ENCODE measurements at places on chromosomes 7 and 10.
A peak's percentile ranks its signal among the peaks of the same experiment; 100 is the strongest.

DNA sequence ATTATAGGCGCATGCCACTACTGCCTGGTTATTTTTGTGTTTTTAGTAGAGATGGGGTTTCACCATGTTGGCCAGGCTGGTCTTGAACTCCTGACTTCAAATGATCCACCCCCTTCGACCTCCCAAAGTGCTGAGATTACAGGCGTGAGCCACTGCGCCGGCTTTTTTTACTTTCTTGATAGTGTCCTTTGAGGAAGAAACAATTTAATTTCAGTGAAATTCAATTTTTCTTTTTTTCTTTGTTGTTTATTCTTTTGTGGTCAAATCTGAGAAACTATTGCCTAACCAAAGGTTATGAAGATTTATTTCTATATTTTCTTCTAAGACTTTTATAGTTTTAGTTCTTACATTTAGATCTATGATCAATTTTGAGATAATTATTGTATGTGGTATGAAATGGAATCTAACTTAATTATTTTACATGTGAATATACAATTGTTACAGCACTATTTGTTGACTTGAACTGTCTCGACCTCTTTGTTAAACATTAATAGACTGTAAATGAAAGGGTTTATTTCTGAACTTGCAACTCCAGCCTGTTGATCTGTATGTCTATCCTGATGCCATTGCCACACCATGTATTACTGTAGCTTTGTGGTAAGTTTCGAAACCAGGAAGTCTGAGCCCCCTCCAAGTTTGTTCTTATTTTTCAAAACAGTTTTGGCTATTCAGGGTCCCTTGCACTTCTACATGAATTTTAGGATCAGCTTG, 19.8 kb upstream of the RASSF4 start:
- no peak for DNase-seq

- no peak for DNase-seq
These were observed 210.3 kb upstream of the TCF7L2 start for GRCh38 chr10:112739592-112740353.

- no peak for DNase-seq
These were observed 33.3 kb upstream of the TES start for GRCh38 chr7:116177009-116177408.

- DNase-seq: no peak
These were observed 7.2 kb upstream of the LAMTOR4 start for GRCh38 chr7:100141555-100141949.

DNA sequence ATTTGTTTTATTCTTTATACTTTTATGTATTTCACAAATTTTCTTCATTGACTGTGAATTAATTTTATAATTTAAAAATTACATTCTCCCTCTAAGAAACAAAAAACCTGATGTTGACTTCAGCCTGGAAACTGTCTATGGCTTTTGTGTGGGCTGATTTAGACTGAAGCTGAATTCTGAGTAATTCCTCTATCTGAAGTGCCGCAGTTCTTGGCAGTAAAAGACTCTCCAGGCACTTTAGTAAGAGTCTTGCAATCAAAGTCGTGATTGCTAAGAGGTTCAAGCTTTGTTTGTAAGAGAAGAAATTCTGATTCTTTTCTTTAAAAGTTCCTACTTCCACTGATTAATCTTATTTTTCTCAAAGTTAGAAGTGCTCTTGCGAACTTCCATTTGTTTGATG, 3.4 kb upstream of the CEP41 start:
- DNase-seq: no peak

DNA sequence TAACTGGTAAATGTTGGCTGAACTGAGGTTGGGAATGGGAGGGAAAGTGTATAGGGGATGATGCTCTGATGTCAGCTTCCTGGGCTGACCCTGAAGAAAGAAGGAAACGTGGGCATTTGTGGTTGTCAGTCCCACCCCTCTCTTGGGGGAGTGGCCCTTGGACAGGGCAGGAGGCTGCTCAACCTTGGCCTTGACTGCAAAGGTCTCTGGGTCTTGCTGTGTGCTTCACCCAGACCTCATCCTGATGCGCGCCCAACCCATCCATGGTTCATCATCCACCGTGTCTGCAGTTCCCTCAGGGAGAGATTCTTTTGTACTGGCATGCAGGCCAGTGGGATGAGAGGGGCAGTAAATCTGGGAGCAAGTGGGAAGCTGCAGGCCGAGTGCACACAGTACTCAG, 4.7 kb upstream of the ZYX start:
- no peak for DNase-seq

- peak; percentile 12 for DNase-seq
These were observed 35.3 kb downstream of the AMZ1 start for GRCh38 chr7:2723138-2723850.

DNA sequence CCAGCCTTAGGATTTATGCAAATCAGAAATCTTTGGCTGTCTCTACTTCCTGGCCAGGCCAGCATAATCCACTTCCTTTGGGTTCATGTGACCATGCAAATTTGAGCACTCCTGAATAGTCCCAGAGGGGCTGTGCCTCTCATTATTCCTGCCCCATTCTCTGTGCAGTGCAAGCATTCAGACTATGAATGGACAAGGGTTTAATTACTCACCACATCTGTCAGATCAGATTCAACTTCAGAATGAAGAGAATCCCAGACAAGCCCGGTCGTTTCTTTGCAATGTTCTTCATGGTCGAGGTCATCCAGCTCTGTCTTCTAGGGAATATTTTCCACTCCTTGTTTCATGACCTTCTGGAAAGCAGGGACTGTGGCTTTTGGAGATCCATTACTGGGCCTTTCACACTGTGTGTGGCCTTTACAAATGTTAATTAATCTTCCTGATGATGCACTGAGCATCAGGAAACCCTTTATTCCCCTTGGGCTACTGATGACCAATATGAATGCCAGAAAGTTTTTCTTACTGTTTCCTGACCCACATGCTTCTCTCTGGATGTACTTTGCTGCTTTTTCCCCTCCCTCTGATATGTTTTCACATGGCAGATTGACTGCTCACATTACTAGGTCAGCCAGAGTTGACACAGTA, 217.6 kb upstream of the TCF7L2 start:
- DNase-seq: no peak

DNA sequence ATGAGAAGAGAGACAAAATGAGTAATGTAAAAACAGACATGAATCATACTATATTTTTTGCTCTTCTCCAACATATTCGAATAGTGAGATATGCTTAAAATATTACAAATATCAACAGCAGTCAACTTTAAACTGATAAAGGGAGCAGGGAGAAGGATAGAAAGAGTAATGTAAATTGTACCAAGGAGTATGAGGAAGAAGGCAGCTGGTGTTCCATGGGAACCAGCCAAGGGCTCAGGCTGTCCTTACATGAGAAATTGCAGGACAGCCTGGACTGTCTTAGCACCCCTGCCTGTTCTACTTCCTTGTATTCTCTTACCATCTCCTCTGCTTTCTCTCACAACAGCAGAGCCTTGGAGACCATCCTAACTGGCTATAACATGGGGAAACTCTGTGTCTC, 128.7 kb downstream of the TSPAN12 start:
- no peak for DNase-seq

GRCh38 chr10:71769279-71769823, 4.0 kb downstream of the VSIR start:
- no peak for DNase-seq

DNA sequence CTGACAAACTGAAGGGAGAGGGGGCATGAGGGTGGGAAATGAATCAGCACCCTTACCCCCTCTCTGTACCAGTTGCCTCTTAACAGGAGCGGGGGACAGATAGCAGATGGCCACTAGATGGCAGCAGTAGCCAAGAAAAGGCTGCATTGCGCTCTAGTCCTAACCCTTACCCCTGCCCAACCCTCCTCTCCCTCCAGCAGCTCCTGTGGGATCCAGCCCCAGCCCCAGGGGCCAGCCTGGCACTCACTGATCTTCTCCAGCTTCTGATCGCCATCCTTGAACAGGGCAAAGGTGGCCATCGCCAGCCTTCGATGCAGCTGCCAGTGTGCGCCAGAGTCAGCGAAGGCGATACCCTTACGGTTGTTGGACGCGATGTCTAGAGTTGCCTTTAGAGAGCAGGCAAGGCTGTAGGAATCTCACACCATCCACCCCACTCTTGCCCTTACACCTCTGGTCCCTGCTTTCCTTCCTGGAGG, 2.2 kb downstream of the CYP17A1 start:
- peak; percentile 86 for DNase-seq

GRCh38 chr7:55484834-55485233, 87.5 kb downstream of the VOPP1 start:
- no peak for DNase-seq

- no peak for DNase-seq
These were observed 125.2 kb upstream of the STEAP4 start for GRCh38 chr7:88431882-88432281.

GRCh38 chr10:12420530-12421120, 71.3 kb downstream of the CAMK1D start:
- no peak for DNase-seq

DNA sequence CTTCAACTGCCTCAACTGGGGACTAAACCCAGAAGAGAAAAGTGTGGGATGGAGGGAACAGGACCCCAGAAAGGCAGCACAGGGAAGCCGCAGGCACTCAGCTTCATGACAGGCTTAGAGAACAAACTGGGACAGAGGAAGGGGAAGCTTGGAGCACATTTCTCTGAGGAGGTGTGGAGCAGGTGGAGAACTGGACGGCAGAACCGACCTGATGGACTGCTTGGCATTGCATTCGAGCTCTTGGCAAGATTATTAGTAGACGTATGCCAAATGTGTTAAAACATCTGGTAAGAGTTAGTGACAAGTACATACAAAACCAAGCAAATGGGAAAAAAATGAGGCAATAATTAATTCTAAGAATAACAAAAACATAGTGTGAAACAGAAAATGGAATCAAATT, 335.7 kb downstream of the SFMBT2 start:
- DNase-seq: no peak

- DNase-seq: no peak
These were observed 369.9 kb upstream of the KCND2 start for GRCh38 chr7:119903085-119903484.

- DNase-seq: no peak
These were observed 84.4 kb downstream of the LRRC4 start for GRCh38 chr7:127946847-127947246.

- no peak for DNase-seq
These were observed 67.8 kb downstream of the CTBP2 start for GRCh38 chr10:125092564-125093031.

DNA sequence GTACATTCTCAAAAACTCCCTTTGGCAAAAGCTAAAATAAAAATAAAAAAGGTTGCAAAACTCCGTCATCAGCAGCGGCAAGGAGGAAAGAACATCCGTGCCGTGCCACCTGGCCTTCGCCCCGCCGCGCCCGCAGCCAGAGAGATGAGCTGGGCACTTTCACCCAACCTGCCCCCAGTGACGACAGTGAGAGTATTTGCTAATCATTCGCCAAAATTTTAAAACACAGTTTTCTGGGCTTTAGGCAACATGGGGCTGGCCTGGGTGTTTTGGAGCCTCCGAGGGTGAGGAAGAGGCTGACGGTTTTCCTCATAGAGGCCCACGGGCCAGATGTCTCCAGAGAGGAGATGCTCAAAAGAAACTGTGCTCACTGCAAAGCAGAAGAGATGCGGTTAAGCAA, 128.2 kb downstream of the PRKAG2 start:
- no peak for DNase-seq

GRCh38 chr7:67549126-67549525, 552.5 kb downstream of the TYW1 start:
- no peak for DNase-seq

GRCh38 chr7:2512179-2512661, 7.4 kb upstream of the LFNG start:
- no peak for DNase-seq

GRCh38 chr7:129366-130221, 62.8 kb upstream of the FAM20C start:
- DNase-seq: no peak

DNA sequence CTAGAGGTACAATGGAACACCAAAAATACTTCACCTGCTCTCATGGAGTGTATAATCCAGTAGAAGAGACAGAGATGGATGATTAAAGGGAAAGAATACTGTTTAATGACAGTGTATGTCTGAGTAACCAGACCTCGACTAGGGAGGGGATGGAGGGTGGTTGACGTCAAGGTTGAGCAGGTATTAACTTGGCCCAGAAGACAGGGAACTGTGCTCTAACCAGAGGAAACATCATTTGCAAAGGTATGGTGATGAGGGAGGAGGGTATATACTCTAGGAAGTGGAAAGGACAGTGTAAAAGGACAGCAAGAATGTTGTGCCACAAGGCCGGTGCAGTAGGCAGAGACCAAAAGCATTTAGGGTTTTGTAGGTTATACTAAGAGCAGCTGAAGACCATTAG, 2.9 kb downstream of the MIOS start:
- no peak for DNase-seq

GRCh38 chr10:133294189-133294588, 14.5 kb downstream of the TUBGCP2 start:
- no peak for DNase-seq

DNA sequence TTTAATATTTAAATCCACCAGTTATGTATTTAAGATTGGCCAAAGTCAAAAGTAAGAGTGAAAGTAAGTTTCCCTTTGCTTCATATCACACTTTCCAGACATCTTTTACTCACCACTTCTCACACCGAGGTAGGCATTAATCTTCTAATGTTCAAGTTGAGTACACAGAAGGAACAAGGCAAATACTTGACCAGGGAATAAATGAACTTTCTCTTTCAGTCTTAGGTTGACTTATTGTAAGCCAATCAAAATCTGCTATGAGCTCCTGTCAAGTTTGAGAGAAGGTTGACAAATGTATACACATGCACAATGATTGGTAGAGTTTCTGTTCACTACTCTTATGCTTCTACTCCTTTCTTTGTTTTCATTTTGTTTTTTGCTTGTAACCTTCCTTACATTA, 842.5 kb downstream of the REEP3 start:
- no peak for DNase-seq

- DNase-seq: no peak
These were observed 38.0 kb upstream of the SLC25A13 start for GRCh38 chr7:96359876-96360275.

GRCh38 chr7:154861589-154861988, 141.3 kb downstream of the PAXIP1 start:
- DNase-seq: no peak

- DNase-seq: no peak
These were observed 310.7 kb downstream of the WDR37 start for GRCh38 chr10:1366811-1367425.

DNA sequence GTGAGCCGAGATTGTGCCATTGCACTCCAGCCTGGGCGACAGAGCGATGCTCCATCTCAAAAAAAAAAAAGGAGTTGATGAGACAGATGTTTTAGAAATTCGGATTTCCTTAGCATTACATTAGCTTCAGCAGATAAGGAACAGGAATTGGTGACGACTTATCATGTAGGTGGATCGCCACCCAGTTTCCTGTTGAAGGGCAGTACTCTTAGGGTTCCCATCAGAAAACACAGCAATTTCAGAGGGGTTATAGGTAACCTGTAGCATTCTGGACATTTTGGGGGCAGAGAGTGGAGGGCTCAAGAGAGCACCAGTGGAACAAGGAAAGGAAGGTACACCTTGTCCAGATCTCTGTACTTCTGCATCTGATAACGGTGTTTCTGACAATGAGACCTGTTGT, 146.4 kb upstream of the NOBOX start:
- no peak for DNase-seq

GRCh38 chr7:123352973-123353372, 153.2 kb upstream of the SLC13A1 start:
- no peak for DNase-seq
